Aorta (tissue), 5 donors: ENCODE measurements at places on chromosomes 13 and 19.

- DNase-seq: no peak
Measured at GRCh38 chr19:29381353-29382203, 144.2 kb upstream of the VSTM2B start.

- no peak for DNase-seq
Measured at GRCh38 chr13:50261130-50261901, 246.1 kb downstream of the KCNRG start.

GRCh38 chr13:63161219-63161618 is 1745.6 kb upstream of the PCDH20 start:
- no peak for DNase-seq

DNA sequence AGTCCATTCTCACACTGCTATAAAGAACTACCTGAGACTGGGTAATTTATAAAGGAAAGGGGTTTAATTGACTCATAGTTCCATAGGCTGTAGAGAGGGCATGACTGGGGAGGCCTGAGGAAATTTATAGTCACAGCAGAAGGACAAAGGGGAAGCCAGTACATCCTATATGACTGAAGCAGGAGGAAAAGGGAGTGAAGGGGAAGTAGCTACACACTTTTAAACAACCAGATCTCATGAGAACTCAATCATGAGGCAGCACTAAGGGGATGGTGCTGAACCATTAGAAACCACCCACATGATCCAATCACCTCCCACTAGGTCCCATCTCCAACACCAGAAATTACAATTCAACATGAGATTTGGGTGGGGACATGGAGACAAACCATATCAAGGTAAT is 209.1 kb downstream of the DIAPH3 start:
- DNase-seq: no peak

GRCh38 chr13:33260168-33261098 is 25.1 kb downstream of the STARD13 start:
- no peak for DNase-seq

DNA sequence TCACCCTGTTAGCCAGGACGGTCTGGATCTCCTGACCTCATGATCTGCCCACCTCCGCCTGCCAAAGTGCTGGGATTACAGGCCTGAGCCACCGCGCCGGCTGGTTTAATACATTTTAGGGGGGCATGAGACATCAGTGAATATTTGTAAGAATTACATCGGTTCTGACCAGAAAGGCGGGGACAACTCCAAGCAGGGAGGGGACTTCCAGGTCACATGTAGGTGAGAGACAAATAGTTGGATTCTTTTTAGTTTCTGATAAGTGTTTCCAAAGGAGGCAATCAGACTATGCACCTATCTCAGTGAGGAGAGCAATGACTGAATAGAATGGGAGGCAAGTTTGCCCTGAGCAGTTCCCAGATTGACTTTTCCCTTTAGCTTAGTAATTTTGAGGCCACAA is 3.7 kb upstream of the ZNF552 start:
- DNase-seq: no peak

GRCh38 chr13:110199046-110199831 is 107.7 kb downstream of the COL4A1 start:
- no peak for DNase-seq

GRCh38 chr13:69107436-69107835 is 1000.2 kb upstream of the ATXN8OS start:
- no peak for DNase-seq

DNA sequence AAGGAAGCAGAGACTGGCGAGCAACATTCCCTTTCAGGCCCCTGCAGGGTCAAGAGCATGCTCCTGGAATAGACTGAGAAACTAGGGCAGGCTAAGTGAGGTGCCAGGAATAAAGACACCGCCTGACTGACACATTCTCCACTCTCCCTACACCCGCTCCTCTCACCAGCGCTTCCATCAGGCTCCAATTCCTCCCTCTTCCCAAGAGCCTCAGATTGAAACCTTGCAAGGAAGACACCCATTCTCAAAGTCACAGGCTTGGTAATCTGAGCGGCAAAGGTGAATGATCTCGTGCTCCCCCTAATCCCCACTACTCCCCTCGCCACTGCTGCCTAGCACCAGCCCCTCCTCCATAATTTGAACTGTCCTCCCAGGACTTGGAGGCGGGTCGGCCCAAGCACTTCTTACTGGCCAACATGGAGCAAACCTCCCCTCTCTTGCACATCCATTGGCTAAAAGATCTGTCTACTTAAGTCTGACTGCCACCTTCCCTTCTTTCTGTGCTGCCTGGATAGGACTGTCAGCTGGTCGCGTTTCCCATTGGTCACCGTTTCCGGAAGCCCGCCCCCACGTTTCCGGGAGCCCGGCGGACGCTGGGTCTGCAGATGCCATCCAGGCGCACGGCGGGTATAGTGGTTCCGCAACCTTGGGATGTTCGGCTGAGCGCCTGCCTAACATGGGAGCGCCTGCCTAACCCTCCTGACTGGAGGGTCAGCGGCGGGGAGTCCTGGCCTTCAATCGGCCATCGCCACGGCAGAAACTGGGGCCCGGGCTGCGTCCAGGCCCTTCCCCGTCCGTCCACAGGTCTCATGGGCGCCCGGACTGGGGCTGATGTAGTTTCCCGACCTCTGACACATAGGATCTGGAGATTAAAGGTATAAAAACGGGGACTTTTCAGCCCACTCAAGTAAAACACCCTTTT is 33.6 kb downstream of the ZNF383 start:
- peak; percentile 61 for DNase-seq

- DNase-seq: no peak
Measured at GRCh38 chr13:108860418-108860817, 231.0 kb downstream of the MYO16 start.
